T-helper 9 cell (primary cell): ENCODE measurements at places on chromosomes 5 and 9.

GRCh38 chr5:144328494-144328893 lies 157.8 kb downstream of the KCTD16 start:
- DNase-seq, result no peak

GRCh38 chr5:16427587-16427986 lies 38.0 kb downstream of the ZNF622 start:
- DNase-seq, result no peak

DNA sequence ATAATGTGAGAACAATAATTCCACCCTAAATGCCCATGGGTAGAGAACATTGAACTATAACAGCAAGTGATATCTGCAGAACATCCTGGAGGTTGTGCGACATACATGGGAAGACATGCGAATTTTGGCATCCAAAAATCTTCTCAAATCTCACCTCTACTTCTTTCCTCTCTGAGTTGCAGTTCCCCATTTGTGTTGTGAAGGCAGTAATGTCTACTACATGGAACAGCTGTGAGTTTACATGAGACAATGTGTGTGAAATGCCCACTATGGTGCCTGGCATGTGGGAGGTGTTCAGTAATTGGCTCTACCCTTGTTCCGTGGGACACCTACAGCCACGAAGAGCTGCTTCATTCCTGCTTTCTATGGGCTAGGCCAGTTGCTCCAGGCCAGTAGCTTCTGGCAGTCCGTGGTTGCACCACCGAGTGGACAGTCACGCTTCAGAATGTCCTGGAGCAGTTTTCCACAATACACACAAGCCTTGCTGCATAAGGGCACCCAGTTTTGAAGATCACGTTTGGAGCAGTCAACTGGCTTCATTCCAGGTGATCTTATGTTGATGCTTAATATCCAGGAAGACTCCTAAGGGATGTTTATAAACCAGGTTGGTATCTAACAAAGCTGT lies 297.7 kb downstream of the DEPDC1B start:
- DNase-seq, result no peak

DNA sequence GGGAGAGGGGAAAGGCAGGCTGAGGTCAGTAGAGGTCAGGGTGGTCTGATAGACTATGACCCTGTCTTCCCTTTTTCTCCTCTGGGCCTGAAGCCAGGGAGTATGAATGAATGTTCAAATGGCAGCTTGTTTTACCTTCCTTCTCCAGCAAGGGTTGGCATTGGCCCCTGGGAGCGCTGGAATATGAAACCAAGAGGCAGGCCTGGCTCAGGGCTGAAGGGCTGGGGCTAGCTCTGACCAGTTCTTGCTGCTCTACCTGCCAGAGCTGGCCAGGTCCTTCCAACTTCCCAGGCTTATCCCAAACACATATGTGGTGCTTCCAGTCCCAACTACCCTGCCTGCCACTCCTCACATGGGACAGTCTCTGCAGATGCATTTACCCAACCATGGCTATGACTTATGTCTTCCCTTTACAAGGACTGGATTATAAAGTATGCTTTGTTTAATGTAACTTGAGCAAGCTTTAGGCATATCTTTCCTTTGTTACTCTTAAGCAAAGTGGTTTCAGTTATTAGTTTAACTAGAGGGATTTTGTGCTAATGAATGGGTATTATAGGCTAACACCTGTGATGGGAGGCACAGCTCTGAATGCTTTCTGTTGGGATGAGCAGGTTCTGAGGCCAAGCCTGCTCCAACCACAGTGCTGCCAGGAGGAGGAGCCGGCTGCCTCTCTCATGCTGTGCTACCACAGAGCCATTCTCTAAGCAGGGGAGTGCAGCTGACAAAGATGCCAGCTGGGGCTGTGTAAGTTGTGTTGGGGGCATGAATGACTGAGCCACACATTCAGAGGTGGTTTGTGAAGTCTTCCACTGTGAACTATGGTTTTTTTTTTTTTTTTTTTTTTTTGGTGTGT lies 6.1 kb downstream of the CCNI2 start:
- DNase-seq, result no peak

GRCh38 chr5:144313147-144313726 lies 142.6 kb downstream of the KCTD16 start:
- DNase-seq, result no peak

- no peak for DNase-seq
These were observed 8.3 kb downstream of the DTWD2 start for GRCh38 chr5:118980017-118980416.

GRCh38 chr9:88954066-88954465 lies 37.2 kb upstream of the S1PR3 start:
- DNase-seq, result no peak

DNA sequence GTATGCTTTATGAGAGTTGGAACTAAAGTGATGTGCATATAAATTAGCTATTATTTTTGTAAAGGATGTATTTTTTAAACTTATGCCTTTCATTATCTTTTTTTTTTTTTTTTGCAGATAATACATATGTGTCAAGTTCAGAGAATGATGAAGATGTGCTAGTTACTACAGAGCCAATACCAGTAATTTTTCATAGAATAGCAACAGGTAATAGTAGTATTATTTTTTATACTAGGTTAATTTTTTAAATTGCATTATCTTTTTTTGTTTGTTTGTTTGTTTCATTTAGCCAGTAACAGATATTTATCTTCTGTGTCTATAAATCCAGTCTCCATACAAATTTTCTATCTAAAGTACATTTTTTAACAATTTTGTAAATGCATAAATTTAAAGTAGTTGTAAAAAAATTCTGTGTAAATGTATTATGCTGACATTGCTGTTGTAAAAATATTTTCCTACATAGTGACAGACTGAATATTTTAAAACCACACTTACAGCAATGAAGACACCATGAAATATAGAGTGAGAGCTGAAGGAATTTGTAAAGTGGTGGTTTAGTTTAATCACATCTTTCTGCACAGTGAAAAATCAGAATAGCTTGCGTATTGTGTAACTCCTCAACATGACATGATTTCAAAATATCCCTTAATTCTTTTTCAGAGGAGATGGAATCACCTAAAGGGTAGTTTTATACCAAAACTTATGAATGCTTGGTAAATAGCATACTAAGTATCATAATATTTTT lies 93.3 kb downstream of the PARP8 start:
- no peak for DNase-seq

DNA sequence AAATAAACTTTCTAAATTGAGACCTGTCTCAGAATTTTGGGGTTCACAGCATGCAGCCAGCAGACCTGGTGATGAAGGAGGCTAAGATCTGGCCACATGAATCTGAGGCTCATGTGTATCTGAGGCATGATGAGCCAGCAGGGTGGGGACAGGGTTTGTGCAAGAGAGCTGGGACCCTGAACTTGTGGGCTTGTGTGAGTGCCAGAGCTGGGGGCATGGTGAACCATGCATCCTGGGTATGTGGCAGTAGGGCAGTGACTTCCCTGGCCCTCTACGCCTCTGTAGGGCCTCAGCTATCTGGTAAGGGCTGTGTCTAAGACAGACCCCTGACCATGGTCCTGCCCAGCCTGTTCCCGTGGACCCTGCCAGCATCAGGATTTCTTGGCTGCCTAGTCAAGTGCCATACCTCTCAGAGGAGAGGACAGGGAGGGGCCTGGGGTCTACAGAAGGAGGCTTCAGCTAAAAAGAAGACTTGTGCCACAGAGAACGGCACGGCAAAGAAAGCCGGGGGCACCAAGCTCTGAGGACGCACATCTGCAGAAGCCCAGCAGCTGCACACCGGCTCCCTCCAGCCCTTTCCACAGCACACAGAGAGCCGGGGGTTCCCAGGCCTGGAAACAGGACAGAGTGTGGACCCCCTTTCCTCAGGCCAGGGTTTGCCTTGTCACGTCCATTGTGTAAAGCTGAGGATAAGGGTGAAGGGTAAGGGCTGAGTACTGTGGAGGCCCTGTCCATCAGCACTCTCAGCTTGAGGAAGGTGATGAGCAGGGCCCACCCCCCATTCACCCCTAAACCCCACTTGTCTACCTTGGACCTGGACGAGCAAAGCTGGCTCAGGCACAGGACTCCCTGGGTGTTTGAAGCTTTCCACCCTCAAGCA lies 130.1 kb downstream of the MRPL36 start:
- no peak for DNase-seq

- DNase-seq, result no peak
These were observed 2.1 kb downstream of the RXRA start for GRCh38 chr9:134328341-134328840.

- no peak for DNase-seq
These were observed 30.6 kb upstream of the SMU1 start for GRCh38 chr9:33106827-33107621.

GRCh38 chr5:141522301-141522700 lies 33.4 kb downstream of the PCDHGC5 start:
- DNase-seq, result no peak

GRCh38 chr5:179300581-179301180 lies 44.6 kb downstream of the ADAMTS2 start:
- no peak for DNase-seq

DNA sequence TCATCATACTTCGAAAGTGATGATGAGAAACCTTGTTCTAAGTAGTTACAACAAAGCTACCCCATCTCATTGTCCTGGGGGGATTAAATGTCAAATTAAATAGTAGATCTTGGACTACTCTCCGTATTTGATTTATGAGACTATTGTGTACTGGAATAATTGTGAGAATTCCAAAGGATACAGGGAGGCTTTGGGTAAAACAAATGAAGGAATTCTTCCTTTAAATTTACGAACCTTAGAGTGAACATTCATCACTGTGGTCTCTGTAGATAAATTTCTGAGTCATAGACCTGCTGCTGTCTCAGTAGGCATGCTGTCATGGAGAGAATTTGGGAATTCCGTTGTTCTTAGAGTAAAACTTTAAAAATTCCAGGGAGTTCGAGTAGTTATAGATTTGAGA lies 836.2 kb downstream of the DNAH5 start:
- DNase-seq, result no peak

- no peak for DNase-seq
These were observed 32.4 kb downstream of the STK32A start for GRCh38 chr5:147267082-147267832.
